ENCODE measurements at places on chromosomes 11 and 22. TPM values are rescaled to one million over a fixed set of nuclear protein-coding genes. Genes with fewer than 3 reads are reported as not detected.

APOL6 gene
- total RNA-seq = 99.8 TPM

SUSD2 gene
- 5.9 TPM for total RNA-seq

DNA sequence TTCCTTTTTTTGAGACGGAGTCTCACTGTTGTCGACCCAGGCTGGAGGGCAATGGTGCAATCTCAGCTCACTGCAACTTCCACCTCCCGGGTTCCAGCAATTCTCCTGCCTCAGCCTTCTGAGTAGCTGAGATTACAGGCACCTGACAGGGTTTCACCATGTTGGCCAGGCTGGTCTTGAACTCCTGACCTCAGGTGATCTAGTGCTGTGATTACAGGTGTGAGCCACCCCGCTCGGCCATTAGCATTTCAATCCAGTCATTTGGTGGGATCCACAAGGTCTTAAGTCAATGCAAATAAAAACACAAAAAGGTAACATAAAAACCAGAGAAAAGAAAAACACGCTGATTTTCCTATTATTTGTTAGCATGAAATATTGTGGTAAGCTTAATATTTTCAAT is 1227.2 kb upstream of the TENM4 start:
- no peak for DNase-seq

DBX1 gene
- total RNA-seq = not detected

GRCh38 chr22:25928038-25928437 is 186.1 kb downstream of the MYO18B start:
- no peak for DNase-seq

DNA sequence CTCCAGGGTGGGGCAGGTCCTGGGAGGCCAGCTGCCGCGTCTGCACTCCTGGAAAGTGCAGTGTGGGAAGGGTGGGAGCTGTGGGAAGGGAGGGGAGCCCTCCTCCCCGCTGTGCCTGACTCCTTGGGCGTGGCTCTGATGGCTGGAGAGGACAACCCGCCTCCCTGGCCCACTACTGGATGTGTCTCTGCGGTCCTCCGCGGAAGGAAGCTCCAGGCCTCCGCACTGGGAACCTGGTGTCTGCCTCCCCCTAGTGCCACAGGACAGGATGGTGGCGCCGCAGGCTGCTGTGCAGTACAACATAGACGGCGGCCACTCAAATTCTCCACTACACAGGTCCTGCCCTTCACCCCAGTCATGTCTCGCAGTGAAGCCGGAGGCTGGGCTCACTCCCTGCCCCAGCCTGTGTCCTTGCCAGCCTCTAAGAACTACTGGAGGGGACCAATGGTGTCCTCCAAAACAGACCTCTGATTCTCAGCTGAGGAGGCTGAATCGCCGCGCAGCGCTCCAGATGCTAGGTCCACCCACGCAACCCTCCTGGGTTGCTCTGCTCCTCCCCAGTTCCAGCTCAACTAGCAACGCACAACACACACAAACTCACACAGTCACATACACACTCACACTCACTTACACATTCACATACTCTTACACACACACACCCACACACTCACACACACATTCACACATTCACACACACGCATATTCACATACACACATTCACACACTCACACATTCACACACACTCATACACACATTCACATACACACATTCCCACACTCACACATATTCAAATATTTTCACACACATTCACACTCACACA is 12.4 kb upstream of the DSCAML1 start:
- no peak for DNase-seq

HIC2 gene
- total RNA-seq = 5.5 TPM

VPS37C gene
- total RNA-seq = 21.5 TPM

ZNF214 gene
- 0.96 TPM for total RNA-seq

KRTAP5-6 gene
- not detected for total RNA-seq

- DNase-seq = no peak
Measured at GRCh38 chr11:3148255-3148989, 16.7 kb downstream of the OSBPL5 start.

CREB3L1 gene
- total RNA-seq = 8.4 TPM

DNA sequence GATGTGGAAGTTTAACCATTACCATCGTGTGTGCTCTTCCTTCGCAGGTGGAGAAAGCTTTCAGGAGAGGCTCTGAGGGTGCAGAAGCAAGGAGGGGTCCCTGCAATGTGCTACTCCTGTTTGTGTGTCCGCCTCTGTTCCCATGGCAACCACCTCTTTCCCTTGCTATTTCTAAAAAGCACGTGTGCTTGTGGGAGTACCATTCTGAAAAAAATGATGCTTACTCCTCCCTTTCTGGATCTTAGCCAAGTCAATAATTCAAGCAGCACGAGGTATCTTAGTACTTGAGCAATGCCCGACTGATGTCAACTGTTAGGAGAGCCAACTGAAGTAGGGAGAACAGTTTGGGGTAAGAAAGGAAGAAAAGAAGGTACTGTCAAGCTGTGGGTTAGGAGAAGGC is 628.7 kb downstream of the NTM start:
- no peak for DNase-seq

DNA sequence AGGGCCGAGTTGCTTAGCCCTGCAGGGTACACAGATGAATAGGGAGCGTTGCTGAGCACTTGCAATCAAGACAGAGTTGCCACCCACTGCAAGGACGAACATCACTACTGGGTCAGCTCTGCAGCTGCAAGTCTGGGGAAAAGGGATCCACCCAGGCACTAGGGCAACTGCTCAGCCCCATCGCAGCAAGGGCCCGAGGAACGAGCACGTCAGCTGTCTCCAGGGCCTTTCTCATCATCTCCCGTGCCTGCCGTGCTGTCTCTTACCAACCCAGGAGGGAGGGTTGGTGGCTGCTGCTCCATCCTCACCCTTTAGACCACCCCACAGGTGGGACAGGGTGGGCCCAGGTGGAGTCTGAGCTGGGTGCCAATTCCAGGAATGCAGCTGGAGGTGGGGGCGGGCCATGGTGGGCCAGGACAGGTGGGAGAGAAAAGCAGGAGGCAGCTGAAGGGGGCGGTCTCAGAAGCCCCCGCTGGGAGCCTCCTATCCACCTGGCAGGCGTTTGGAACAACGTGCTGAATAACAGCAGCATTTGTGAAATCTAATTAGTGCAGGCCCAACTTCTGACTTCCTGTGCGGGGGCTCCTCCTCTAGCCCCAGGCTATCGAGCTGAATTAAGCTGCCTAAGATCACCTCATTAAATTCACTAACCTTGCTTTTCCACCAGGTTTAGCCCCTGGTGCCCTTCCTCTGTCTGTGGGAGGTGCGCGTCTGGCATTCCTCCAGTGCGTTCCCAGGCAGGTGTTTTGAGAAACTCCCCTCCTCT is 252.5 kb downstream of the ST3GAL4 start:
- no peak for DNase-seq

GRCh38 chr11:4418403-4418802 is 24.9 kb upstream of the TRIM21 start:
- no peak for DNase-seq

GRCh38 chr22:29073618-29074275 is 912 bp downstream of the KREMEN1 start:
- DNase-seq = no peak

GRCh38 chr11:63508009-63508408 is 2.1 kb downstream of the LGALS12 start:
- no peak for DNase-seq

DNA sequence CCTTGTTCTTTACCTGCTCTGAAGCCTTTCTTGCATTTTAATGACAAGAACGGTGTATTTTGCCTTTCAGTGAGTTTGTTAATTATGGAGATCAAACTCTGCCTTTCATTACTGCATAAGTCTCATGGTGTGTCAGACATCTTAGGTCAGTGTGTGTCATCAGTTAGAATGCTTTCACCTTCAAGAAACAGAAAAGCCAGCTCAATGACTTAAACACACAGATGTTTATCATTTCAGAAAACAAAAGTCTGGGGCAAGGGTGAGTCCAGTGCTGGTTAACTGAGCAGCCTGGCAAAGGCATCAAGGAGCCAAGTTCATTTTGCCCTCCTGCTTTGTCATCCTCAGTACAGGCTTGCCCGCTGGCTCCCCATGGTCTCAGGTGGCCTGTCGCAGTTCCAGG is 54.5 kb downstream of the PACS1 start:
- no peak for DNase-seq

C22orf15 gene
- not detected for total RNA-seq

DNA sequence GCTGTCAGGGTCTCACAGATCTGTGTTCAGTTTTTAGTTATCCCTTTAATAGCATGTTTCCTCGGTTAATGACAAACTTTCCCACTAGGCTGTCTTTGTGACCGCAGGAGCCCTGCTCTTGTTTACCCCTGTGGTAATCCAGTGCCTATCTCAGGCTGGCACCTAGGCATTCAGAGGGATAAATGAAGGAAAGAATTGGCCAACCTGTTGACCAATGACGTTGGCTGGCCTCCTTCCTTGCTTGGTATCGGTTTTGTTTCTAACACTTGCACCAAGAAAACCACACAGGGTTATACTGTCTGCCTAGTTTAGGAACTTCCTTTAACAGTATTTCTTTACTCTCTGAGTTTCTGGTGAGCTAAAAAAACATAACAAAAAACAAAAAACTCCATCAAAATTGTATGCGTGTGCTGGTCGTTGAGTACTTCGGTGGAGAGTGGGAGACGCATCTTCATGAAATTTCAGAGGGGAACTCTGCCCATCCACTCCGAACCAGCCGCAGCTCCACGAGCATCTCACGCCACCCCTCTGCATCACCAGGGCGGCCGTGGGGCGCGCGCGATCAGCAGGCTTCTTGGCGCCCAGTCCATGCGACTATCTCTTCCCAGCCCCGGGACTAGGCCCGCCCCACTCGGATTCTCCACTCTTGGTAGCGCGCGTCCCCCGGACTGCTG is 563 bp upstream of the ENDOD1 start:
- no peak for DNase-seq

C11orf91 gene
- total RNA-seq = 3.4 TPM

- DNase-seq = no peak
Measured at GRCh38 chr22:28473258-28473657, 206.4 kb downstream of the TTC28 start.

DNA sequence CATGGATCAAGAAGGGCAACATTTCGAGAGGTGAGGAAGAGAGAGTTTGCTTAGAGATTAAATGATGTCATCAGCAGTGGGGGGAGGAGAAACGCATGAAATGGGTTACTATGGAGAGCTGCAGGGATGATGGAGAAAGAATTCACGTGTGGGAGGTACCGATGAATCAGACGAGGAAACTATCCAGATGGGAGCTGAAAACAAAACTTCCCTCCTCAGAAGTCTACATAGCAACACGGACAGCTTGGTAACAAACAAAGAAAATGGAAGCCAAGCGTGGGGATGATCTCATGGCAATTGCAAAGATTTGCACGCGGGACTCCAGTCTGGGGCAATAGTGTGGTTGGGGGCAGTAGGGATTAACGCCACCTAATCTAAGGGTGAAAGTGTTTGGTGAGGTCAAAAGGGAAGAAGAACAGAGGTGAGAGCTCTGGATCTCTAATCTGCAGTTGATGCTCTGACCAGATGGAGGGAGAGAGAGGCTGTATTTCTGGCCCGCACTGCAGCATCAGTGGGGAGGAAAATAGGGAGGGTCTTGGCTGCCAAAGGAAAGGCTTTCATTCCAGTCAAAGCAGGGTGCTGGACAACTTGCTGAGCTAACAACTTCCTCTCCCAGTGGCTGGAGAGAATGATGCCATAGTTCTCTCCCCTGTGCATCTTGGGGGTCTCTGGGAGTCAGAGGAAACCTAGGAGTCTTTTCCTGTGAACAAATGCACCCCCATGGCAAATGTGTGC is 43.4 kb upstream of the CSNK2A3 start:
- no peak for DNase-seq

- DNase-seq = no peak
Measured at GRCh38 chr22:46517255-46517761, 20.1 kb downstream of the CELSR1 start.

DNA sequence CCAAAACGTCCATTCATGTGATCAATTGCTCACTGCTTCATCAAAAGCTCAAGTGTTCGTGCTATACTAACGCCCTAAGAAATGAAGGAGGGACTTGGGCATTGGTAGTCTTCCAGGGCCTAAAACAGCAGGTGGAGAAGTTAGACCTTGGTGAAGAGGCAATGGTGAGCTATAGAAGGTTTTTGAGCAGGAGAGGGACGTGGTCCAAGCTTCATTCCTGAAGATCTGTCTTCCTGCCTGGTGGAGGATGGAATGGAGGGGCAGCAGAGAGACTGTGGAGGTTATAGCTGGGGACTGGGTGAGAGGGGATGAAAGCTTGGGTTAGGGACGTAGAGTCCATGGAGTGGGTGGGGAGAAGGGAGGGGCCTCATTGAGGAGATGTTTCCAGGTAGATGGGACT is 97.7 kb downstream of the TP53I11 start:
- DNase-seq = no peak

GRCh38 chr11:19594326-19594725 is 118.3 kb upstream of the NAV2 start:
- no peak for DNase-seq

GRCh38 chr11:126853732-126854131 is 146.8 kb downstream of the KIRREL3 start:
- DNase-seq = no peak

- no peak for DNase-seq
Measured at GRCh38 chr11:3888876-3889275, 33.4 kb downstream of the STIM1 start.

TRIM34 gene
- total RNA-seq = 6.1 TPM

DNA sequence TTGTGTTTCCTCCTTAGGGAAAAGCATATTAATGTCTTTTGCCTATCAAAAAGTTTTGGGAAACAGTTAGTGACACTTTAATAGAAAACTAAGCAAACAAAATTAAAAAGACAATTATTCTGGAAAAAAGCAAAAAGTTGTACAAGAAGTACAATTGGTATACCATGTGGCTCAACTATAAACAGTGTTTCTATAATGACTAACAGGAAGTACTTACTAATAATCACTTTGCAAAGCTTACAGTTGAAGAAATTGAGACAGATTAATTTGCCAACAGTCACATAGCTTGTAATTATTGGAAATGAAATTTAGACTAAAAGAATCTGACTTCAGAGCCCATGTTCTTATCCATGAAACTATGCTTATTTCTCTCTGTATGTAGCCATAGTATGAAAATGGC is 24.7 kb downstream of the PPME1 start:
- no peak for DNase-seq

CSF2RB gene
- total RNA-seq = 13.3 TPM

DNA sequence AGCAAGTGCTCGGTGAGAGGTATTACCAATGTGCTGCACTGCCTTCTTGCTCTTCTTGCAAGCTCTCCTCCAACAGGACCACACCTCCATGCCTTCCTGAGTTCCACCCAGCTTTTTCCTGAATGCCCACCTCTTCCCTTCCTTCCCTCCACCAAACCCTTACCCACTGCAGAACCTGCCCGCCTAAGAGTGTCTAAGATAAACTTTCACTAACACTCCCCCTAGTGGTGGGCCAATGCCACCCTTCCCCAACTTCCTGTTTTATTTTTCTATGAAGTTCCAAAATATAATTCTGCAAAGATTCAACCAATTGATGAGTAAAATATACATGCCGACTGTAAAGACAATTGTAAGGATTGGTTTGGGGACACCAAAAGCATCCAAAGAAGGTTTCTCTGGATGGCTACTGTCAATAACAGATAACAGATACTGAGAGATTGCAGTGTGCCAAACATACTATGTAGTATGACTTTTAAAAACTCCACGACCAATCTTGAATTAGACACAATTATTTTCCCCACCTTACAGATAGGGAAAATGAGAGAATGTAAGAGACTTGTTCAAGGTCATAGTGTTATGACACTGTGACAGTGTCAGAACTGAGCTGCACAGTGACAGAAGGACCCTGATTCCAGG is 38.6 kb upstream of the BMAL1 start:
- DNase-seq = no peak
